ENCODE measurements at places on chromosomes 7 and 10.

GRCh38 chr7:1679966-1680730, 10.1 kb downstream of the ELFN1 start:
- no peak for DNase-seq

DNA sequence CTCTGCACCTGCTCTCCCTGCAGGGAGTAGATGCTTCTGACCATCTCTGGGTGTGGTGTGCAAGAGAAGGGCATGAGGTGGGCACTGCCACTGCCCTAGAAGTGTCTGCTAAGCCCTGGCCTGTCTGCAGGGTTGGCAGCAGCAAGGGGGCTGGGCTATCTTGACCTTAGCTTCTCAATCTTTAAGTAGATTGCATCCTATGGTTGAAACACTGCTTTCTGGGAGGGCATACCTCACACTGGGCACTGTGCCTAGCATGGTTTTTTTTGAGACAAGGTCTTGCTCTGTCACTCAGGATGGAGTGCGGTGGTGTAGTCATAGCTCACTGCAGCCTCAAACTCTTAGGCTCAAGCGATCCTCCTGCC, 54.9 kb downstream of the CLIP2 start:
- DNase-seq = no peak

DNA sequence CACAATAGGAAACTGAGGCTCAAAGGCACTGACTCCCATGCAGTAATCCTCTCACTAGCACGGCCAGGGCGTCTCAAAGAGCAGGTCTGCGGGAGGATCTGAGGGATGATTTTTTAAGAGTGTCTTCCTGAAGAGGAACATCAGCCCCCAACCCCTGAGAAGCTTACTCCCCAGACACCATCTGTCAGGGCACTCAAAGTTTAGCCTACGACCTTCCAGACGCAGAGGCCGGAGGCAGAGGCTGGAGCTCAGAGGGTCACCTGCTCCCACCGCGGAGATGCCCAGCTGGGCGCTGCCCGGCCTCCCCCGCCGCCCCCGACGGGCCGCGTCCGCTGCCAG, 1.7 kb downstream of the ZNF777 start:
- no peak for DNase-seq

- no peak for DNase-seq
Observed at GRCh38 chr10:31687663-31688482, 240.8 kb downstream of the ARHGAP12 start.

GRCh38 chr7:78018641-78019446, 220.3 kb downstream of the PHTF2 start:
- no peak for DNase-seq

GRCh38 chr7:320297-320696, 30.3 kb downstream of the FOXL3 start:
- DNase-seq = no peak

DNA sequence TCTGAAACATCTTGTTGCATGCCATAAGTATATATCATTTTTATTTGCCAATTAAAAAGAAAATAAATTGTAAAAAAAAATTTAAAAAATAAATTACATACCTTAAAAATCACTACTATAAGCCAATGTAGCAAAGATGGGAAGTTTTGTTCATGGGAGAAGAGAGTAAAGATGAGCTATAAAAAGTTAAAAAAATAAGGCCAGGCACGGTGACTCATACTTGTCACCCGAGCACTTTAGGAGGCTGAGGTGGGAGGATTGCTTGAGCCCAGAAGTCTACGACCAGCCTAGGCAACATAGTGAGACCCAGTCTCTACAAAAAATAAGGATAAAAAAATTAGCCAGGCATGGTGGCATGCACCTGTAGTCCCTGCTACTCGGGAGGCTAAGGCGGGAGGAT, 8.4 kb upstream of the STK32C start:
- no peak for DNase-seq

GRCh38 chr10:133516057-133516456, 11.1 kb upstream of the CYP2E1 start:
- DNase-seq = no peak

DNA sequence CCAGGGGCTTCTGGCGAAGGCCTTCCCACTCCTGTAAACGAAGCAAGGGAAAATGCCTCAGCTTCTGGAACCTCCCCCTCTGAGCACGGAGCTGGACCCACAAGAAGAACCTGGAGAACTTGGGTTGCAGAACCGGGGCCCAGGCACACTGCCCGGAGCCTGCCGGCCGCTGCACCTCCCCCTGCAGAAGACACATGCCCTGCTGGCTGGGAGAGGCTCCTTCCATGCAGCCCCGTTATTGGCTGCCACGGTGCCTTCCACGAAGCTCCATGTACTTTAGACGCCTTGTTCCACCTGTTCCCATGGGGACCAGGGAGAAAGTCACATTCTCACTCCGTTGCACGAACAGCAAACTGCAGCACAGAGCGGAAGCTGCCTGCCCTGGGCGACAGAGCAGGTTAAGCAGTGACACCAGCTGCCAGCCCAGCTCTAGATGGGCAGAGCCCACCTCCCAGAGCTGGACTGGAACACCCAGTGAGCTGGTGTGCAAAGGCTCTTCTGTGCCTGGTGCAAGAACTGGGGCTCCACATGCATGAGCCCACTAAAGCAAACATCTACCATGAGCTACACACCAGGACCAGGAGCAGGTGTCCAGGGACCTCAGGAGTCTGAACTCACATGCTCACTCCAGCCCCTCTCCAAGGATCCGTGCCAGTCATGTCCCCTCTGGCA, 70.1 kb downstream of the TNS3 start:
- no peak for DNase-seq

DNA sequence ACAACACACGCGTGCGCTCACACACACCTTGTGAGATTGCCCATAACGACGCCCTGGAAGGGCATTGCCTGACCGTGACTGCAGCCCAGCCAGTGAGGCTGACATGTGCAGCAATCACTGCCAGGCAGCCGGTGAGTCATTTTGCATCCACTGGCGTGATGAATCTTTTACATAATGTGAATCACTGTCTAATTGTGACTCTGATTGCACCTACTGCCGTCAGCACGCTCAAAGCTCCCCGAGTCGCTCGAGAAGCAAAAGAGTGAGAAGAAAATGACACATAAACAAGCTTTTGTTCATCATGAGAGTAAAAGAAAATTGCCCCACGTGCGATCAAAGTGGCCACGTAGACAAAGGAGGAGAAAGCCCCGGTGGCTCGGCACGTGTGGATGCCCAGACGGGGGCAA, 117.4 kb upstream of the PFKP start:
- DNase-seq = peak; percentile 4
